D341Med (cell line): ENCODE measurements at places on chromosomes 7 and 10.

GRCh38 chr10:25261558-25261957, 86.8 kb downstream of the GPR158 start:
- no peak for DNase-seq

- DNase-seq: peak; percentile 30
Measured at GRCh38 chr10:49760789-49761188, 1.3 kb downstream of the OGDHL start.

GRCh38 chr10:35451151-35452016, 115.1 kb downstream of the CCNY start:
- DNase-seq: no peak

GRCh38 chr10:77716458-77717317, 79.1 kb upstream of the KCNMA1 start:
- no peak for DNase-seq

GRCh38 chr10:124053971-124054370, 39.4 kb downstream of the CHST15 start:
- no peak for DNase-seq

- no peak for DNase-seq
Measured at GRCh38 chr7:27869056-27869455, 129.1 kb downstream of the TAX1BP1 start.

- DNase-seq: no peak
Measured at GRCh38 chr10:69844698-69845097, 43.0 kb downstream of the COL13A1 start.

GRCh38 chr10:12730809-12731519, 270.5 kb downstream of the CCDC3 start:
- DNase-seq: no peak

DNA sequence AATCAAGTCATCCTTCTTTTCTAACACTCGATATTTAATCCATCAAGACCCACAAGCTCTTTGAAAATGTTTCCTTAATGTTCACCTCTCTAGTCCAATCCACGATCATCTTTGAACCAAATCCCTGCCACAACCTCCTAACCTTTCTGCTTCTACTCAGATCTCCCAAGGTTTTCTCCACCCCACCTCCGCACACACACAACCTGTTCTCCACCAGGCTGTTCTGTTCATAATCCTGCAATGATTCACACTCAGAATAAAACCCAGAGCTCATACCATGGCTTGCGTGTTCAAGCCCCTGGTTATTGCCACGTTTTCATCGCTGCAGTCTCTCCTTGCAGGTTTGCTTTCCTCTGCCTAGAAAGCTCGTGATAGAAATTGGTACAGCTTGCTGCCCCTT, 53.8 kb upstream of the BAMBI start:
- no peak for DNase-seq

- DNase-seq: no peak
Measured at GRCh38 chr10:128046953-128047290, 79.3 kb downstream of the MKI67 start.

- DNase-seq: no peak
Measured at GRCh38 chr10:131402771-131403650, 91.5 kb upstream of the TCERG1L start.

DNA sequence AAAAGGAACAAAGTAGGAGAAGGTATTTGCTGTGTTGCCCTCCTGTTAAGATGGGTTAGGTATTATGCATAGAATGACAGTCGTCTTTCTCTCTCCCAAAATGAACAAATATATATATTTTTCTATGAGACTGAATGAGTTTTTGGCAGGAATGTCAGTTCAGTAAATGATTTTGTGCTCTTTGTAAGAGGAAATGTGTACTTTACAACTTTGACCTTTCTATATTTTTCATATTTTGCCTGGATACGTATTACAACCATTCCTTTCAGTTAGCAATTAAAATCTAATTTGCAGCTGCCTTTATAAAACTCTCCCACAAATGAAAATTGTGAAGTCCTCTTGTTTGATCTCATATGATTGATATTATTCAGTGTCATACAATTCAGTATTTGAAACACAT, 336.6 kb upstream of the MEOX2 start:
- no peak for DNase-seq

GRCh38 chr10:75032813-75033212, 78.6 kb upstream of the SAMD8 start:
- DNase-seq: no peak

- no peak for DNase-seq
Measured at GRCh38 chr7:135831455-135832195, 83.0 kb upstream of the FAM180A start.

DNA sequence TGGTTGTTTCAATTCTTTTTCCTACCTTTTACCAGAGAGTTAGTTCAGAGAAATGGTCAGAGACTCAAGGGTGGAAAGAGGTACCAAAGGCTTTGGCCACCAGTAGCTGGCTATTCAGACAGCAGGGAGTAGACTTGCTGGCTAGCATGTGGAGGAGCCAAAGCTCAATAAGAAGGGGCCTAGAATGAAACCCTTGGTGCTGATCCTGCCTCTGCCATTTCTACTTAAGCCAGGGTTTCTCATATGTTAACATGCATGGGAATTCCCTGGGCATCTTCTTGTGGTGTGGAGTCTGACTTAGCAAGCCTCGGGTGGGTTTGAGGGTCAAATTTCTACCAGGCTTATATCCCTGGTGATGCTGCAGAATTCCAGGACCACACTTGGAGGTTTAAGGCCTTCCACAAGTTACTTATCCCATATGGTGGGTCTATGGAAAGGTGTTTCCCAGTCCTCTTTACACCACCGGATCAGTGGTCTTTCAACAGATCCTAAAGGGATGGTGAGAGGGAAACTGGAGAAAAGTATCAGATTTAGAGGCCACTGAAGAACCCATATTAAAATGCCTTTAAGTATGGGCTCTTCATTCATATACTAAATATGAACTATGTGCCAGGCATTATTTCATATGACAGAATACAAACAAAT, 3.2 kb downstream of the IL6 start:
- DNase-seq: no peak

DNA sequence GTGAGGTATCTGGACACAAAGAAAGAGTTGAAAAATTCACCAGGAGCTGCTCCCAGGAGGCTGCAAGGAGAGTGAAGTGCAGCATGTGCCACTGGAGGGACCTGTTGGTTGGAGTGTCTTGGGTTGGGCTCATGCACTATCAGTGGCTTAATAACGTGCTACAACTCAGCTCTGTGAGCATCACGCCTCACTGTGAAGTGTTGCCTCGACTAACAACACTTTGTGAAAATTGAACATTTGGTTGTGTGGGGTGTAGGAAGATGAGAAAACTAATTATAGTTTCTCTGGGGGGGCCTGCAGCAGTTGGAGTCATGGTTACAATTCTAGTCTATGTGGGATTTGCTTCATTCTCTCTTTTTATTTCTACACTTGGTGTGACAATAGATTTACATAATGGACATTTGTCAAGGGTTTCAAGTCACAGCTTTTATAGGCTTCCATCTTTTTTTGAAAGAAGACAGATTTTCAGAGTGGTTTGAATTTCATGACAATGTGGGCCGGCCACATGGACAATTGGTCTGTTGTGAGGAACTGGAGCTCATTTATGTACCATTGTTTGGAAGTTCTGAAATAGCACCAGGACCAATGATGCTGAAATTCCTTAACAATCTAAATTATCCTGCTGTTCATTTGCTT, 121.3 kb downstream of the RAMP3 start:
- no peak for DNase-seq

DNA sequence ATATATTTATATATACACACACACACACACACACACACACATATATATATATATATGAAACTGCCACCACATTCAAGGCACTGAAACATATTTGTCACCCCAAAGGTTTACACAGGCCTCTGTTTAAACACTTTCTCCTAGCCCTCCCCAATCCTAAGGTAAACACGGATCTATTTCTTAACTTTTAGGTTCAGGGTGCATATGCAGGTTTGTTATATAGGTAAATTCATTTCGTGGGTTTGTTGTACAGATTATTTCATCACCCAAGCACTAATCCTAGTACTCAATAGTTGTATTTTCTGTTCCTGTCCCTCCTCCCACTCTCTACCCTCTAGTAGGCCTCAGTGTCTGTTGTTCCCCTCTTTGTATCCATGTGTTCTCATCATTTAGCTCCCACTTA, 305.0 kb downstream of the GPR37 start:
- DNase-seq: no peak

GRCh38 chr10:121194696-121195523, 343.7 kb downstream of the WDR11 start:
- no peak for DNase-seq

DNA sequence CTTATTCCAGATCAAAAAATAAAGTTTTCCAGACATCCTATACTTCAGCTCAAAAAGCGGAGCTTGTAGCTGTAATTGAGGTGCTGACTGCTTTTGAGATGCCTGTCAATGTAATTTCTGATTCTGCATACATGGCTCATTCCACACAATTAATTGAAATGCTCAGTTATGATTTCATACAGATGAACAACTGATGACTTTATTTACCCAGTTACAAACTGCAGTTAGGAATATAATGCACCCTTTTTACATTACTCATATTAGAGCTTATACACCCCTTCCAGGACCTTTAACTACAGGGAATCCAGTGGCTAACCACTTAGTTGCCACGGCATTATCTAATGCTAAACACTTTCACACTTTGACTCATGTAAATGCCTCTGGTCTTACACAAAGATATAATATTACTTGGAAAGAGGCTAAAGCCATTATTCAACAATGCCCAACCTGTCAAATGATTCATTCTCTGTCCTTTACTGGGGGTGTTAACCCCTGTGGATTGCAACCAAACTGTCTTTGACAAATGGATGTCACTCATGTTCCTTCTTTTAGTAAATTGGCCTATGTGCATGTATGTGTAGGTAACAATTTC, 147.3 kb downstream of the ZNF33B start:
- DNase-seq: no peak

DNA sequence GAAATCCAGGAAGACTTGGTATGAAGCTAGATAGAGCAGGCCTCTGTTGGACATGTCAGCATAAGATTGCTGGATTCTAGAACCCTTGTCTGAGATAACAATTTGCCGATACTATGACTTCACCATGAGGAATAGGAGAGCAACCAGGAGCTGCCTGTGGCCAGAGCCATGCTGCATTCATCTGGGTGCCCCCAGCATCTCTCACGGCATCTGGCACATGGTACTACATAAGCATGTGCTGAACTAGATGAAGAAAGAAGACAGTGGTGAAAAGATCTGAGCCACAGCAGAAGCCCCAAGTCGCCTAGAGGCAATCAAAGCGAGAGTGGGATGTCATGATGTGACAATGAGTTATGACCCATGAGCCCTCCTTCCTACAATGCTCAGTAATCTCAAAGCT, 19.5 kb downstream of the GOT1 start:
- DNase-seq: no peak

- DNase-seq: no peak
Measured at GRCh38 chr7:150323682-150324372, 482 bp upstream of the ACTR3C start.

DNA sequence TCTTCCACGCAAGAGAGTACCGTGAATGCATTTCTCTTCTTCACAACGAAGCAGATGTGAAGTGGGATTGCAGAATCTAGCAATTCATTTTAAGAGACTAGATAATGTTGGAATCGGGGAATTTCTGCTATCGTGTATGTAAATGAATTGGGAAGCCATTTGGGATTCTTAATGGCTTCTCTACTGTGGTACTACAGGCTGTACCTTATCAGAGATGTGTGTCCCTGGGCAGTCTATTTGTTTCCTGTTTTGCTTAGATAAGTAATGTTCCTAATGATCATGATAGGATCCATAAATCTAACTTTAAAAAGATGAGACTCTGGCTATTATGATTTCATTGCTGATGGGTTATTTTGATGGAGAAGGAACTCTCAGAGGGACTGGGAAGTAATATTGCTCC, 320.6 kb downstream of the REEP3 start:
- DNase-seq: no peak

GRCh38 chr10:109971634-109972033, 36.1 kb upstream of the ADD3 start:
- DNase-seq: no peak

- no peak for DNase-seq
Measured at GRCh38 chr10:68594405-68594804, 34.3 kb downstream of the TET1 start.

- no peak for DNase-seq
Measured at GRCh38 chr10:104359811-104360210, 6.2 kb downstream of the CFAP58 start.

DNA sequence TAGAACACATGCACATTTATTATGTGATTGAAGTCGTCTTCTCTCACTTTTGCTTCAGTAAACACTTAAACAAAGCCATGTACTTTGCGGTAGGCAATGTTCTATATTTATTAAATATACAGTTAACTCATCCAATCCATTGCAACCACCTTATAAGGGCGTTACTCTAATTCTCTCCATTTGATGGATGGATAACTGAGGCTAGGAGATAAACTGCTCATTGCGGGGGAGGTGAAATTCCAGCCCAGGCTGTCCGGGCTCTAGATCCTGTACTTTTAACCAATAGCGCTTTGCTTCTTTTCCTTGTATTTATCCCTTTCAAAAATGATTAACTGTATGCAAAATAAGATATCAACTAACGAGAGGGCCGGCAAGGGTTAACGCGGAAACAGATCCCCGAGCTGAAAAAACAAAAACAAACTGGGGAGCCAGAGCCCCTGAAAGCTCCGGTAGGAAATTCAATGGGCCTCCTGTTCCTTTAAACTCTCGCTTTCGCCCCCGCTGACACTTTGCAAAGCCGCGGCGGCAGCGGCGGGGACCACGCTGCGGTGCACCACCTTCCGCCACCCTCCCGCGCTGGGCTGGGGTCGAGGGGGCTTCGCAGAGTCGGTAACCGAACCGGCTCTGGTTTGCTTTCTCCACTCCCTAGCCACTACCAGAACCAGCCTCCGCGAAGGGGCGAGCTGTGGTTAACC, 1.0 kb upstream of the PLXDC2 start:
- DNase-seq: peak; percentile 64

- no peak for DNase-seq
Measured at GRCh38 chr10:119976421-119976820, 83.9 kb downstream of the SEC23IP start.

DNA sequence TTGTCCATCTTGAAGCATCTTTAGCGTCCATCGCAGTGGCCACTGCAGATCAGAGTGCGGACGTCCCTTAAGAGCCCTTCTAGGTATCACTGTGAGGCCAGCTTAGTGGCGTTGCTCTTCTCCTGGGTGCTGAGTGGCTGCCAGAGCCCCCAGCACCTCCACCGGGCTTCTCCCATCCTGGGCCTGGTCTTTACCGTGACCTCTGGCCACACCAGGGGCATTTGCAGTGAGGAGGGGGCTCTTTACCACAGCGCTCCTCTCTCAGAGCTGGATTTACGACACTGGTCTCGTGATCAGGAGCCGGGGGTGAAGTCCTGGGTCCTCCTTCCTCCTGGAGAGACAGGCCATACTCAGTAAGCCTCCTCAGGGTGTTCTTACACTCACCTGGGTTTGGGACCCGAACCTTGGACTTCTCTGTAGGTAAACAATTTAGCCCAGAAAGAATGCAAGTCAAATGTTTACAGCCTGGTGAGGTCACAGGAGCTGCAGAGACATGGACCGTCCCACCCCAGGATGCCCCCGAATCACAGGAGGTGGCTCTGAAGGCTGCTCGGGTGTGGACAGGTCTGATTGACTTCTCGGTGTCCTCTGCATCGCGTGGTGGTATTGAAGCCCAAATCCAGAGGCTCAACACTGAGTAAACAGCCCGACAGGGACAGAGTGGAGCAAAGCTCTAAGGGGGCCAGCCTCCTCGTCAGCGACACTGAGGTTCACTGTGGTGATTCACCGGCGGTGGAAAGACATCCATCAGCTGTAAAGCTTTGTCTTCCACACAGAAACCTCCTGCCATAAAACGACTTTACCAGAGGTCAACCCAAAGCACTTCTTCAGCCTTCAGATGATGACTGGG, 33.0 kb downstream of the JAKMIP3 start:
- no peak for DNase-seq

GRCh38 chr7:105905910-105906568, 29.6 kb upstream of the ATXN7L1 start:
- DNase-seq: no peak
